Stimulated activated CD8-positive, alpha-beta memory T cell treated with anti-CD3 and anti-CD28 coated beads, Interleukin-15, amount 100 ng/mL, for 1 hour (primary cell): ENCODE measurements at places on chromosomes 2 and 18.
A peak's percentile ranks its signal among the peaks of the same experiment; 100 is the strongest.

DNA sequence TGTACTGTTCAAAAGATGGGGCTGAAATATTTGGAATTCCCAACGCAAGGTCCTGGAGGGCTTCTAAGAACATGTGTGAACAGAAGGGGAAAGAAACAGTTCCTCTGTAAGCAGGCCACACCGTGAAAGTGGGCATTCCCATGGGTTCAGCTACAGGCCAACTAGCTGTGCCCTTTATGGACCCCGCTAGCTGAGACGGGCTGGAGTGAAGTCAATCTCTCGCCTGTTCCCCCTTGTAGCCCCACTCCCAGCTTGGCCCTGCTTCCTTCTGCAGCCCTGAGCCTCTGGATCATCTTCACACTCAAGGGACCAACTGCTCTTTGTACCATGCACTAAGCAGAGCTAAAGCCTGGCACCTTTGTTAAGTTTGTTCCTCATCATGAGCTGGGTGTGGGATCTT, 55.4 kb downstream of the POLR1A start:
- DNase-seq, result no peak

GRCh38 chr2:36266536-36267121, 88.9 kb upstream of the CRIM1 start:
- DNase-seq, result no peak

DNA sequence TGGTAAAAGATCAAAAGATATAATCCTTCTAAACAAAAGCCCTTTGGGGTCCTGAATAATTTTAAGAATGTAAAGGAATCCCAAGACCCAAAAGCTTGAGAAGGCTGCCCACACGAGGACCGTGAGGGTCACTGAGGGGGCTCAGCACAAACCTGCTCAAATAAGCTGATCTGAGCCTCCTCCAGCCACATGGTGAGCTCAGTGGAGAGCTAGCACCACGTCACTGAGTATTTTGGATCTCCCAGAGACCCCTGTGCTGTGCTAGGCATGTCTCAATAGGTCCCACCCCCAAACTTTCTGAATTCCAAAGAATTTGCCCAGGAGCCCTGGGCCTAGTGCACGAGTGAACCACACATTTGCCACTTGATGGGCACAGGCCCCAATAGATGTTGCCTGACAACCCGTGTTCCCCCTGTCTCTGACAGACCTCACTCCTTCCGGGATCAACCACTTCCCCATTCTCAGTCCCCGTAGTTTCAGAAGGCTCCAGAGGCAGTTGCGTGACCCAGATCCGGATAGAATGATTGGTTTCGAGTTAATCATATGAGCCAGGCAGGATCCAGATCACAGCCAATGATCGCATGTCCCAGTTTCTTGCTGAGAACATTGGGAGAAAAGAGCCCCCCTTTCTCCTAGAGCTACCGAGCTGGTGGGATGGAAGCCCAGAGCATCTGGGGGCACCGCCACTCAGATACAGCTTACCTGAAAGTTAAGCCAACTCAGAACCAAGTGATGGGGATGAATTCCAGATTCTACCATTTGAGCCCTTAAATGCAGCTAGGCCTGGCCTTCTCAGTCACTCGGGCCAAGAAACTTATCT, 203.8 kb downstream of the TNS1 start:
- no peak for DNase-seq

DNA sequence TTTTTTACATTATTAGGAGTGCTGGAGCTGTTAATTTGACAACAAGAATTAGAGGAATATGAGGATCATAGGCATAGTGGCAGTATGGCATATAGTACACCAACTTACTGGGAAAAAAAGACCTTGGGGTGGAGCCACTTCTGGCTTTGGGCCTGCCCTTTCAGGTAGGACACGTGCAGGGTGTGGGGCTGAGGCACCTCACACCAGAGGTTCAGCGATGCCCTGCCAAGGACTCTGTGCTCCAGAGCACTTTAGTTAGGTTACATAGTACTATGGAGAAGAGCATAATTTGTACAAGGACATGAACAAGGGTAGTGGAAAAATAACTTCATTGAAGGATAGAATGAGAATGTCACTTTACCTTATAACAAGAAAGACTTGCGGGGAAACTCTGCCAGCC, 77.1 kb upstream of the CD302 start:
- DNase-seq, result no peak

DNA sequence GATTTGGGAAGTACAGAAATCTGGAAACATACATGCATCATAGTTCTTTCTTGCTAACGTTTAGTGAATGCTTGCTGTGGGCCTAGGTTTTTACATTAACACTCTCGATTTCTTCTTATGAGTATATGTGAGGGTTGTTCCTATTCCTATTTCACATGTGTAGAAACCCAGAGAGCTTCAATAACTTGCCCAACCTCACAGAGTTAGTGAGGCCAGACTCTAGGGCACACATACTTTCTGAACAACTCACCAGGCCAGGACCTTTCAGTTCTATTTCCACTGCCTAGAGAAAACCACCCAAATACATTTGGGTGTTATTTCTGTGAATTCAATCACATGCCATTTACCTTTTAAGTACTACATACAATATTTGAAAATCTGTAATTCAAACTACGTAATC, 8.2 kb upstream of the KCTD1 start:
- DNase-seq, result no peak

DNA sequence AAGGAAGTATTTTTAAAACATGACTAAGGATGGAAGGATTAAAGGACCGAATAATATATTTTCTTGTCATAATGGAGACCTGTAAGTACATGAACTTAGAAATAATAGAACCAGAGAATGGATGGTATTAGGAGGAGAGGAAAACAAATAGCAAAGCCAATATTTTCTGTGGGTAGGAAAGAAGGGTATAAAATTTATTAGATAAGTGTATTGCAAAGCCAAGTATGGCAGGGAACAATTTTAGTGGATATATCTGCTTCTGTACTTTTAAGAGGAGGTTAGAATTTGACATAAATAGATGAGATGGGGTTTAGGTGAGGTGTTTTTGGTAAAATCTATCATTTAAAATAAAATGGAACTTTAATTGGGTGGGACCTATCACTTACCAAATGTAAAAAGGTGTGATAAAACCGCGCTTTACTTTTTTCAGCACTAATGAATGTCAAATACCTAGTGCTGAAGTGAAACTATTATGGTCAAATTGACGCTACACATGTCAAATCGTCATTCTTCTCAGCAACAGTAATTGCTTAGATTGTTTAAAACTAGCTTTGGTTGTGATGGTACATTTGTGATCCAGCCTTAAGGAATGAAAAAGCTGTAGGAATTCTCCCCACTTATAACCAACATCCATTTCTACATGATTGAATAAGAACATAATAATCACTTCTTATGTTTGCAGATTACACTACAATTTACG, 78.1 kb upstream of the ZEB2 start:
- DNase-seq, result no peak

GRCh38 chr2:181466661-181467576, 9.7 kb downstream of the ITGA4 start:
- DNase-seq, result peak; percentile 70
